ENCODE measurements at places on chromosomes 2 and 18.
A peak's percentile ranks its signal among the peaks of the same experiment; 100 is the strongest.

- no peak for DNase-seq
Observed at GRCh38 chr2:138121666-138122661, 157.7 kb downstream of the HNMT start.

GRCh38 chr2:2947406-2947805 lies 430.2 kb downstream of the EIPR1 start:
- DNase-seq: no peak

GRCh38 chr2:237207646-237208045 lies 122.0 kb downstream of the COPS8 start:
- peak; percentile 74 for DNase-seq

GRCh38 chr18:26004832-26005231 lies 85.6 kb downstream of the SS18 start:
- DNase-seq: no peak

- DNase-seq: peak; percentile 47
Observed at GRCh38 chr18:9707381-9708056, 582 bp upstream of the RAB31 start.

DNA sequence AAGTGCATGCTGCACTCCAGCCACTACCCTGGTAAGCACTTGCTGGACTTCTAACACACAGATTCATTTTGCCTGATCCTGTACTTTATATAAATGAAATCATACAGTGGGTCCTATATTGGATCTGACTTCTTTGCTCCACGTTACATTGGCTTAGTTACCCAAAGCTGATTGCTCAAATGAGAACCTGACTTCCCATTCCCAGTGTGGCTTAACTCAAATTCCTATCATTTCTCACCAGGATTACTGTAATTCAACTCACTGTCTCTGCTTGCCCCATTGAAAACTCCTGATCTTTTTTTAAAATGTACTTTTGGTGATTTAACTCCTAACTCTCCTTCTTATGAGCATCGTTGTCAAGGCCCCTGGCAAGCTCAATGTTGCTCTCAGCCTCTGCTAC lies 1.4 kb downstream of the RSAD2 start:
- DNase-seq: peak; percentile 16

GRCh38 chr2:64932371-64933216 lies 56.6 kb upstream of the SLC1A4 start:
- DNase-seq: no peak

- no peak for DNase-seq
Observed at GRCh38 chr2:235770909-235771820, 277.3 kb downstream of the AGAP1 start.

GRCh38 chr18:79507076-79507545 lies 111.4 kb downstream of the NFATC1 start:
- DNase-seq: peak; percentile 74

DNA sequence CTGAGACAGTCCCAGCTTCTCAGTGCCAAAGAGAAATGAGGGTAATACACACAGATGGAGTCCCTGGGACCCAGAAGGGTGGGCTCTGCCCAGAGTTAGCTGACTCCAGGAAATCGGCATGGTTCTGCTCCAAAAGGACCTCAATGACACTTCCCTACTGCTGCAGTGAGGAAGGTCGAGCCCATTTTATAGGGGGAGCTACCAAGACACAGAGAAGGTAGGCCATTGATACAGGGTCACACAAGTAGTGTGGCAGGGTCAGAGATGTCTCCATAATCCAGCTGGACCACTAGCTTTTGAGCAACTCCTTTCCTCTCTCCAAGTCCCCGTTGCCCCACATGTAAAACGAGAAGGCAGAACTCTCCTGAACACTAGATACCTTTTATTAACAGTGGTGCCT lies 276.9 kb downstream of the MYCN start:
- DNase-seq: no peak

DNA sequence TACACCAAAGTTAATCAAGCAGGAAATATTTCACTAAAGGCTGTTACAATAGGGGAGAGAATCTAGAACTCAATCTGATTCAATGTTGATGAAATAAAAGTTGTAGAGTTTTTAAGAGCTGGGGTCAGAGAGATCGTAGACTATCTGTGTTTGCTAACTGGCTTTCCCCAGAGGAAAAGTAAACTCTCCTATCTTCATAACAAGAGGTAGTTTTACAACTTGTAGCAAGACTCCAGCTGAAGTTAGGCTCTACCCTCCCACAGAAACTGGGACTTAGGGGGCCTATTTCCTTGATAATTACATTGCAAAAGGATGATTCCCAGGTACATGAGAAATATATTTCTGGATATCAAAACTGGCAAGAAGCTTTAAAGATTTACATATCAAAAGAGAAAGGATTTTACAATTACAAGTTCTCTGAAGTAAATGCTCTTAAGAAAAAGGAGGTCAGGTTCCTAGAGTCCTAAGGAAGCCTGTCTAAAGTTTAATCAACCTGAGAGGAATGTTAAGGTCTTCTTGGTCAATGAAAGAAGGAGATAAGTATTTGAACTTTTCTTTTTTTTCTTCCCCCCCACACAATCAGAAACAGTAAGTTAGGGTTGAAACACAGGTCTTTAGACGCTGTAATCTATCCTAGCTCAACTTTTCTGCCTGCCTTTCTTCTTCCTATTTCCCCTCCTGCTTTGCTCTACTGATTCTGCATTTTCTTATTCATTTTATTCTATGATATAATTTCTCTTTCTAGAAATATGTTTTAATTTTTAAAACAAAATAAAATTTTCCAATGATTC lies 692.2 kb upstream of the LINC00305 start:
- no peak for DNase-seq

DNA sequence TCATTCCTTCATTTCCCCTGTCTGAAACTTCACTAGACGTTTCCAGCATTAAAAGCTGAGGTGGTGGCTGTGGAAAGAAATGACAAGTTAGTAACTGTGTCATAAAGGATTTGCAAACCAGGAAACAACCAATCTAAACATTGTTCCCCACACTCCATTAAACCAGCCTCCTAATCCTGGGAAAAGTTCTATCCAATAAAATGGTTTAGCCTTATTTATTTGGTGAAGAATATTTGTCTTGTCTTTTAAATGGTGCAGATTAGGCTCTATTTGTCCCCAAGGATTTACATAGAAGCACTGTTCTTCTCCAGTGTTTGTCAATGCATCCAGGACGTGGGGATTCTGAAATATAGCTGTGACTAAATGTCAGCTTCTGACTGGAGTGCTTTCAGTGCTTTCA lies 10.5 kb upstream of the DPP4 start:
- no peak for DNase-seq

- no peak for DNase-seq
Observed at GRCh38 chr2:226578373-226578772, 221.2 kb downstream of the IRS1 start.

DNA sequence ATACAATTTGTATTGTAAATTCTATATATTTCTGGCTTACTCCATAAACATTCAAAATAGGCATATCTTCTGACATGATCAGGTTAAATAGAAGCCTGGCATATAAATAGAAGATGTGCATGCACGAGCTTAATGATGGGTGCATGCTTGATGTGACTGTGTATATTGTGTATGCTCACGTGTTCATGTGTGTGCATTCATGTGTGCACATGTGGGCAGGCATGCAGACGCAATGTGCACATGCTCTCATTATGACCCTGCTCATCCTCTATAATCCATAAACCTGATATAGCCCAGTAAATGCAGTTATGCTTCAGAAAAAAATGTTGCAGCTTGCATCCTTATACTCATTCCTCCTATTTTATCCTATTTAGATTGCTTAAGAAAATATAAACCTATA lies 29.2 kb downstream of the RAB27B start:
- no peak for DNase-seq

DNA sequence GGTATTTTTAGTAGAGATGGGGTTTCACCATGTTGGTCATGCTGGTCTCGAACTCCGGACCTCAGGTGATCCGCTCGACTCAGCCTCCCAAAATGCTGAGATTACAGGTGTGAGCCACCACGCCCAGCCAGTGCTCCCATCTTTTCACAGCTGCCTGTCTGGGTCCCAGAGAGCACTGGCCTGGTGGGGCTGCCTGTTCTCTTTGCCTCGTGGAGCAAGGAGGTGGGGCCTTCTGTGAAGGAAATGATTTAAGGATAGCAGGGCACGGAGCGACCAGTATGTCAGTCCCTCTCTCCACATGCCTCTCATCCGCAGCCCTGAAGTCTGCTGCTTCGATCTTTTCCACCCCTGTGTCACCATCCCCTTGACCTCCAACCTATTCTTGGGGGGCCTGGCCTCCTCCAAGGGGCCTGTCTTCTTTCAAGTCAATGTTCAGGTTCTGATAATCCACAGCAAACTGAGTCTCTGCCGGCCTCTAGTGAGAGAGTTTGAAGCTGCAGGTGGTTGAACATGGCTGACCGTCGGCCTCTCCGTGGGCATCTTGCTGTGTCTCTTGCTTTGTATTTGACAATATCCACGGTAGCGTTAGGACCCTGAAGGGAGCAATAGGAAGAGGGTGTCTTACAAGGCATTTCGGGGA lies 28.2 kb upstream of the GIGYF2 start:
- peak; percentile 33 for DNase-seq

- no peak for DNase-seq
Observed at GRCh38 chr2:160499865-160500264, 6.3 kb upstream of the RBMS1 start.

- no peak for DNase-seq
Observed at GRCh38 chr2:233821196-233821595, 33.1 kb downstream of the HJURP start.

GRCh38 chr2:165425556-165425955 lies 43.9 kb upstream of the CSRNP3 start:
- no peak for DNase-seq

GRCh38 chr2:232310696-232311095 lies 67.9 kb upstream of the ALPP start:
- no peak for DNase-seq

DNA sequence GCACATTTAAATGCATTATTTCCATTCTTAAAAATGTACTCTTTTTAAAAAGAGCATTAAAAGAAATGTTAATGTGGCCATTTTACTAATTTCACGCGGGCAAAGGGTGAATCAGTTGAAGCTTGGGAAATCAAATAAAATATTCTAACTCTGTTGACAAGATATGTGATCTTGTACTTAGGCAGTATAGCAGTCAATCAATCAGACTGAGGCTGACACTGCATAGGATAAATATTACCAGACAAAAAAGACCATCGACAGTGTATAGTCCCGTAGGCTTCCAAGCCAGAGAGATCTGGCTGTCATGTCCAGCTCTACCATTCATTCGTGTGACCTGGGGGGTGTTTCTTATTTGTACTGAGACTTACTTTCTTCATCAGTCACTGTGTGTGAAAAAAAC lies 39.8 kb upstream of the CCDC68 start:
- DNase-seq: no peak

DNA sequence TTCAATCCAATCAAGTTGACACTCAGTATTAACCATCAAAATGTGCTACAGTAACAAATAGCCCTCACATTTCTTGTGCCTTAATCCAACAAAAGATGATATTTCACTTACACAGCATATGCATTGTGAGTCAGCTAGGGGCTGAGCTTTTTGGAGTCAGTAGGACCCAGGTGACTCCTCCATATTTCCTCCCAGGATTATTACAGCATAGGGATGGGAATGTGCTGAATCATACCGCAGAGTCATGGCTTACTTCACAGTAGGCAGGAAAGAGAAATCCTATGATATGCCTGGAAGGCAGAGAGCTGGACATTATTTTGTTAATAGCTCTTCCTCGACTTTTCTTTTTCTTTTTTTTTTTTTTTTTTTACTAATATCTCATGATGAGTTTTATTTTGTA lies 153.3 kb downstream of the TMEM182 start:
- peak; percentile 68 for DNase-seq

DNA sequence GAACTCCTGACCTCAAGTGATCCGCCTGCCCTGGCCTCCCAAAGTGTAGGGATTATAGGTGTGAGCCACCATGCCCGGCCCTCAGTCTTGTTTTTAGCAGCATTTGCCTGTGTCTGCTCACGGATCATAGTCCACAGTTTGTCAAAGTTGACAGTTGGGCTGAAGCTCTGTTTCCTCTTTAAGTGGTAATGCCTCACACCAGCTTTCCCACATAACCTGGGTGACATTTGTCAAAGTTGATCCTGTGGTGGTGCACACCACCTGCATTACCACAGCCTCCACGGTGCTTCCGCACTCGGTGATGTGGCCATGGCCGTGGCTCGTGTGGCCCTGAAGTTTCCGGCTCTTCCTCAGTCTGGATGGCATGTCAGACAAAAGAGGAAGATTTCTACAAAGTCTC lies 27.1 kb downstream of the RAB31 start:
- no peak for DNase-seq

- DNase-seq: no peak
Observed at GRCh38 chr2:74925361-74925786, 33.1 kb upstream of the POLE4 start.

DNA sequence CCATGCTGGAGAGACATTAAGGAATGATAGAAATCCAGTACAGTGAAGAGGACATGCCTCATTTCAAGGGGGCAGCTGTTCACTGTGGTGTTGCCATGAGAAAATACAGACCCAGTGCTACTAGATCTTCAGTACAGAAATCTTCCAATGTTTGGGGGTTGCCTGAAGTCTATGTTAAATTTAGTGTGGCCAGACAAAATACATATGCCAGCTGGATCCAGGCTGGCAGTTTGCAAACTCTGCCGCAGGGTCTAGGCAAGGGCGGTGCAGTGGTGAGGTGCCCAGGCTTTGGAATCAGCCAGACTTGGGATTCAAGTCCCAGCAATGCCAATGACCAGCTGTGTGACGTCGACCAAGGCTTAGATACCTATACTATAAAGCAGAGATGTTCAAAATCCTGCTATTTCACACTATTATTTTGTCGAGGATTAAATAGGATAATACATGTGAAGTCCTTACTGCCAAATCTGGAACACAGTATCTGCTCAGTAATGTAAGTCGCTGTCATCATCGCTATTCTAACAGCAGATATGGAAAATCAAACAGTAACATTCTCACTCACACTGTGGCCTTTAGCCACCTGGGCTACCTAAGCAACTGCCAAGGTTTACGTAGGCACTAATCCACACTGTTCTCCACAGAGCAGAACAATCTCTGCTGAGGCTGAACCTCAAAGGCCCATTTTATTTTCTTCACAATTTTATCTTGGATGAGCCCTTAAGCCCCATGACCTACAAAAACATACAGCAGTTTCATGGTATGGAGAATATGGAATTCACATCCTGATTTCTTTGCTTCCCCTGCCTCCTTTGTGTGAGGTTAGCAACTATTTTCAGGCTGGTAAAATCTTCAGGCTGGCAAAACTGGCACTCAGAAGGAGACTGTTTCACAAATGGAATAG lies 5.9 kb upstream of the TMSB10 start:
- DNase-seq: no peak
